Activated CD4-positive, alpha-beta T cell treated with anti-CD3 and anti-CD28 coated beads for 4 hours (primary cell): ENCODE measurements at places on chromosomes 1 and 21.

DNA sequence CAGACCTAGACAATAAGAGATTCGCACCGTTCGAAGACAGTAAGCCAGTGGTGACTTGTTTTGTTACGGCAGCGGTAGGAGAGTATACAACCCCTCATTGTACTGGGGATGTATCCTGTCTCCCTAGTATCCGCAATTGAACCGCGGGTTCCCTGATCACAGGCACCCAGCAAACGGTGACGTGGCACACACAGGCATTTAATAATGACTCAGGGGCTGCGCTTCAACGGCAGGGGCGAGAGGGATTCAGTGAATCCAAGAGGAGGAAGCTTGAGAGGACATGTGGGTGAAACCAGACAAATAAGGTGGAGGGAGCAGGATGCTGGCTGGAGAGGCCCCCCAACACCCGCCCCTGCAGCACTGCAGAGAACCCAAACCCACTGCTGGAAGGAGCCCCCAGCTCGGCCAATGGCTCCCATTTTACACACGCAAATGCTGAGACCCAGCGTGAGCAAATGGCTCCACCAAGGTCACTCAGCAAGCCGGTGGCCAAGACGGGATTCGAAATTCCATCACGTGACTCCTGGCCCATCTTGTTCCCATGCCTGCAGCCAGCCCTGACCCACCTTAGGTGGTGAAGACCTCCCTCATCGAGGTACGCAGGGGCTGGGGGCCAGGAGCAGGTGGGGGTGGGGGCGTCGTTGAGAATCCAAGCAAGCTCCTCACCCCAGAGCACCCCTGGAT lies 149.9 kb downstream of the SYF2 start:
- no peak for DNase-seq

DNA sequence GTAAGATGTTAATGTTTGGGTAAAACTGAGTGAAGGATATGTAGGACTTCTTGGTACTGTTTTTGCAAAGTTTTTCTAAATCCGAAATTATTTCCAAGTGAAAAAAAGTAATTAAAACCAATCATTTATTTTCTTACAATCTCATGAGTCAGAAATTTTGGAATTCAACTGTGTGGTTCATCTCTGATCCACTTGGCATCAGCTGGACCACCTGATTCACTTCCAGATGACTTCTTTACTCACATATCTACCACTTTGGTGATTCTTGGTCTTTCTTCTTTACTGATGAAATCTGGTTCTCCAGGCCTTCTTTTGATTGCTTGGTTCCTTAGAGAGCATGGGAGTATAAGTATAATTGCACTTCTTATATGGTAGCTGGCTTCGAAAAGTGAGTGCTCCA lies 254.9 kb upstream of the CACYBP start:
- DNase-seq = no peak

- no peak for DNase-seq
These were observed 14.3 kb downstream of the MYOM3 start for GRCh38 chr1:24097663-24098062.

DNA sequence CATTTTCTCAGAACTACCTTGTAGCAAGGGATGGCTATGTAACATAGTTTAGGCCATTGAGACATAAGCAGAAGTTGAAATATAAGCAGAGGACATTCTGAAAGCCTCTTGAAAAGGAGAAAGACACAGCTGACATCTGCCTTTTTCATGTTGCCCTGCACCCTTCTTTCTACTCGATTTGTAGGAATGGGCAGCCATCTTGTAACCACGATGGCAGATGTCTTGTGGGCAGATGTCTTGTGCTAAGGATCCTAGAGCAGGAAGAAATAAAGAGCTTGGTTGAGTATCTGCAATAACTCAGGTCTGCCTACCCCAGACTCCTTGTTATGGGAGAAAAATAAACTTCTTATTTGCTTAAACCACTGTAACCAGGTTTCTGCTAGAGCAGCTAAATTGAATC lies 351.0 kb downstream of the PDE4B start:
- no peak for DNase-seq

DNA sequence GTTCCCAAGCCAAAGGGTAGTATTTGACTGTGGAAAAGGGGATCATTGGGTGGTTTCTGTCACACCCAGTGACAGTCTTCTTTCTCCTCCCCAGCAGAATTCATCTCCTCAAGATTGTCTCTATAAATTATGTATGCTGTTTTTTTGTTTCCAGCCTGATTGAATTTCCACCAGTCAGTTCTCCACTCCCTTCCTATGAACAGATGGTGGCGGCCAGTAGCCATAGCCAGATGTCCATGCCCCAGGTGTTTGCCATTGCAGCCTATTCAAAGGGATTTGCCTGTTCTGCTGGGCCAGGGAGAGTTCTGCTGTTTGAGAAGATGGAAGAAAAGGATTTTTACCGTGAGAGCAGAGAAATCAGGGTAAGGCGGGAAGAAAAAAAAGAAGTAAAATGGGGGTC lies 12.9 kb downstream of the CFAP57 start:
- DNase-seq = no peak

- no peak for DNase-seq
These were observed 18.5 kb downstream of the PIK3R3 start for GRCh38 chr1:46113948-46114347.

- DNase-seq = no peak
These were observed 144.5 kb downstream of the PBX1 start for GRCh38 chr1:164703463-164703862.

DNA sequence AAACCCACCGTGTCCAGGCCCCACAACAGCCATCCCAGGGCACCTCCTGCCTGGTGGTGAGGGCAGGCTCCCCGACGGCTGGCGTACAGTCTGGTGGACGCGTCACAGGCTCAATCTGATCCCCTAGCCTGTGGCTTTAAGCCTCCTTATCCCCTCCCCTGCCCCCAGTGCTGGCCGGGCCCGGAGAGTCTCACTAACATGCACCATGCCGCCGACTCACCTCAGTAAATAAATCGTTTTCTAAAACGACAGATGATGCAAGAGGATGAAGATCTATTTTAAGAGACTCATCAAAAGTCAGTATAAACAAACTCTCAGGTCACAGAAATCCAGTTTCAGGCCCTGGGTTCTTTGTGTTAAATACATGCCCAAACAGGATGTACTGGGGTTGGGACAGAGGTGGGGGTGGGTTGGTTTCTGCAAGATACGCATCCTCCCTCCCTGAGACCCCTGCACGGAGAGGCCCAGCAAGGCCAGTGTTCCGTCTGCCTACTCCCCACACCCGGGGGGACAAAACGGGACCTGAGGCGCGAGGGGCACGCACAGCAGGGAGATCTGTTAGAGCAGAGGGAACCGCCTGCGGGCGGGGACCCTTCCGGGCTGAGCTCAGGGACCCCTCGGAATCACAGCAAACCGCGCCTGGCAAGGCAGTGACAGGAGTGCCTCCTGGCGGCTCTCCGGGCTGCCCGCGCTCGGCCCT lies 3.1 kb downstream of the PANK4 start:
- DNase-seq = no peak

DNA sequence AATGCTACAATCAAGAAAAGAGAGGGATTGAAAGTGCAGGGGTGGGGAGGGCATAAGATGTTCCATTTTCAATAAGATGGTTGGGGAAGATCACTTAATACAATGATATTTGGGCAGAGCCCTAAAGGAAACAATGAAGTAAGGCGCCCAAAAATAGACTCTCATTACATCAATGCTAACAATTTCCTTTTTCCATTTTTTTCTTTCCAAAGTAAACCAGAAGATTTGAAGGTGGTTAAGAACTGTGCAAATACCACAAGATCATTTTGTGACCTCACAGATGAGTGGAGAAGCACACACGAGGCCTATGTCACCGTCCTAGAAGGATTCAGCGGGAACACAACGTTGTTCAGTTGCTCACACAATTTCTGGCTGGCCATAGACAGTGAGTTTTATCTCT lies 16.8 kb downstream of the IFNAR2 start:
- no peak for DNase-seq

GRCh38 chr1:99062192-99062591 lies 57.5 kb upstream of the PLPPR5 start:
- no peak for DNase-seq

DNA sequence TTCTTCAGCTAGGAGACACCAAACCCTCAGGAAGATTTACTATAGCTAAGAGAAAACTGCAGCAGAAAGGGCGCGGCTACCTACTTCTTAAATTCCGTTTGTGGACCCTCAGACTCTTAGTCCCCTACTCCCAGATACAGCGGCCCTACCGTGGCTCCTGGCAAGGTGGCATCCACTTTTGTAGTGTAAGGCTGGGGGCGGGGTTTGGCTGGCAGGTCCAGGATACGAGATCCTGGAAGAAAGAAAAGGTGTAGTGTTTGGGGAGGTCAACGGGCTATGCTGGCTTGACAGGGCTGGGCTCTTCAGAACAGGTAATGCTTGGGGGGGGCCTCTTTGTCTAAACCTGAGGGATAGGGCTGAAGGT lies 280 bp downstream of the CREB3L4 start:
- DNase-seq = no peak

- no peak for DNase-seq
These were observed 15.6 kb upstream of the TTLL10 start for GRCh38 chr1:1157914-1158710.

DNA sequence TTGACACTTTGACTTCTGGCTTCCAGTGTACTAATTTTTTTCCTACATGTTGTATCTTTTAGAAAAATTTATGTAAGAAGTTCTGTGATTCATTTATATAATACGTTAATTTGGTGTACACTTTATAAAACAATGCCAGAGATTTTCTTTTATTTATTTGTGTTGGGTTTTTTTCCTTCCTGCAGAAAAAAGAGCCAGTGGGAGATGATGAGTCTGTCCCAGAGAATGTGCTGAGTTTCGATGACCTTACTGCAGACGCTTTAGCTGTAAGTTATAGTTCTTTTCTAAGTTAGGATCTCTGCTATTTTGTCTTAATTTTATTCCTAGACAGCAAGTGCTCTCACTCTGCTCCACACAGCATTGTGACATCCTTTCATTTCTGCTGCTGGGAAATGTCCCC lies 14.4 kb downstream of the SARS1 start:
- DNase-seq = no peak

GRCh38 chr1:6026095-6026809 lies 19.4 kb upstream of the KCNAB2 start:
- peak; percentile 92 for DNase-seq

DNA sequence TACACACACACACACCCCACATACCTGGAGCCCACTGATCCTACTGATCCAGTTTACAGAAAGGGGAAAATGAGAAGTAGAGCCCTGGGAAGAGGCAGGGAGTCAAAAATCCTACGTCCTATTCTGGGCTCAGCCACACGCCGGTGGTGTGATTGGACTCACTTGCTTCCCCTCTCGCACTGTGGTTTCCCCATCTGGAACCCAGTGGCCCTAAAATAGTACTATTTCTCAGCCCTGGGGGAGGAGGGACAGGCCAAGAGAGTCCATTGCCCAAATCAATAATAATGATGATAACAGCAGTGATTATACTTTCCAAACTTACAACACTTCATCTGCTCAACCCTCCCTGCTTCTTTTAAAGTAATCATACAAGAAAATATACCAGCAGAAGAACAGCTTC lies 2.9 kb upstream of the PIGR start:
- no peak for DNase-seq

DNA sequence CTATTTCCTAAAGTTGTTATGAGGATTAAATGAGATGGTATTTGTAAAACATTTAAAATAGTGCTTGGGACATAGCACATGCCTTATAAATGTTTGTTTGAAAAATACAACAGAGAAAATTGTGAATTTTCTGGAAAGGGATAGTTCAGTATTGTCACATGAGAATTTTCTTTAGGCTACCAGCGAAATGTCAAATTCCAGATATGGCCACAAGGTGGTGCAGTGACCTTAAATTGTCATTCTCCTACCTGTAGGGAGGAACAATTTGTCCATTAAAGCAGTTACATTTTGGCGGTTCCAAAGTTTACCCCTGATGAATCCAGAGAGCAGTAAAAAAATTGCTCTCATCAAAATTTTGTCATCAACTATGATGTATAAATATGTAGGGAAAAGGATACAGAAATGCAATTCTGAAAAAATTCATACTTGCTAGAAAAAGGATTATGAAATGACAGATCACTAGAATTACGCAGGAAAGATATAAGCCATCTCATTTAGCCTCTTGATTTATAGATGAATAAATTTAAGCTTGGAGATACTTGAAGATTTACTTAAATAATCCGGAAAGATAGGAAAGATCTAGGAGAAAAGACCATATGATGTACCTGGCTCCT lies 50.2 kb upstream of the TSHB start:
- DNase-seq = peak; percentile 76

- no peak for DNase-seq
These were observed 170.9 kb upstream of the CAMK1G start for GRCh38 chr1:209412566-209412965.

GRCh38 chr1:86271046-86271445 lies 114.5 kb upstream of the COL24A1 start:
- no peak for DNase-seq

GRCh38 chr1:13965770-13966398 lies 265.9 kb downstream of the PRDM2 start:
- DNase-seq = no peak

DNA sequence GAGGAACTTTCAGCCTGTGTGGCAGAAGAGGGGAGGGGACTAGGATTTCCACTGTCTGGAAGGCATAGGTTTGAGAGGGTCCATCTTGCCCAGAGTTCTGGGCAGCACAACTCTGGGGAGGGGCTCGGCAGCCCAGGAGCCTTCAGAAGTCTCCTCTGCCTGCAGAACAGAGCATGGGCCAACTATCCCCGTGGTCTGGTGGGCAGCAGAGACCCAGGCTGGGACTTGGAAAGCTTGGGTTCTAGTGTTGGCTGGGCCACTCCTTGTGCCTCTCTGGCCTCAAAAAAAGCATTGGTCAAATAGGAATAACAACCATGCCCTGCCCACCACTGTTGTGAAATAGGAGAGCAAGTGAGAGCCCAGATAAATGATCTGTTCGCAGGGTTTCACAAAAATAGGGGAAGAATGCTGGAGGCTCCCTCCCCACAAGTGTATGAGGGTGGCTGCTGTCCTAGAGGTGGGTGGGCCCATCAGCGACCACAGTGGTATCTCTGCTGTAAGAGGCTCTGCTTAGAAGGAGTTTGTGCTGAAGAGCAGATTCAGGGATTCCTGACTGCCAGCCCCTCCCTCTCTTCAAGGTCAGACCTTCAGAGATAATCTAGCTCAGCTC lies 8.9 kb downstream of the EPHA10 start:
- no peak for DNase-seq

GRCh38 chr21:42303443-42303842 lies 11.8 kb downstream of the TFF3 start:
- no peak for DNase-seq

- no peak for DNase-seq
These were observed 81.1 kb downstream of the SIK1 start for GRCh38 chr21:43345746-43346409.

DNA sequence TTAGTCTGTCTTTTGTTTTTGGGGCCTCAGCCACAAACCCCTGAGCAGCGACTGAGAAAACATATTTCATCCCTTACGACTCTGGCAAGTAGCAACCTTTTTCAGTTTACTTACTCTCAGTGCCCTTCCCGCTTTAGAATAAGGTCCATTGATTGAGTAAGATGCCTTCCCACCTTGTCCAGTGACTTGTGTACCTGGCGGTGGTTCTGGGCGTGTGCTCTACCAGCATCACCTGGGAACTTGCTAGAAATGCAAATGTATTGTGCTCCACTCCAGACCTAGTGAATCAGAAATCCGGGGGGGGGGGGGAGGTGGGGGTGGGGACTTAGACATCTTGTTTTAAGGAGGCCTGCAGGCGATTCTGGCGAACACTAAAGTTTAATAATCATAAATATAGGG lies 72.1 kb downstream of the S1PR1 start:
- DNase-seq = no peak
